WTC11 (cell line): ENCODE measurements at places on chromosomes 11 and 22. TPM values are rescaled to one million over a fixed set of nuclear protein-coding genes. Genes with fewer than 3 reads are reported as not detected.
A peak's percentile ranks its signal among the peaks of the same experiment; 100 is the strongest.

The JHY gene
- 1.1 to 1.6 TPM (median 1.4 TPM) in 3 replicates for total RNA-seq

The GAB4 gene
- total RNA-seq: 0.09 to 0.16 TPM in 2 of 3 replicates, not detected in the other

The PPFIA1 gene
- 62.2 to 75.1 TPM (median 64.1 TPM) in 3 replicates for total RNA-seq

The OR52D1 gene
- not detected in 3 replicates for total RNA-seq

The SUSD2 gene
- total RNA-seq: 0.85 to 1.1 TPM (median 0.94 TPM) in 3 replicates

The MRGPRE gene
- total RNA-seq: not detected in 3 replicates

DNA sequence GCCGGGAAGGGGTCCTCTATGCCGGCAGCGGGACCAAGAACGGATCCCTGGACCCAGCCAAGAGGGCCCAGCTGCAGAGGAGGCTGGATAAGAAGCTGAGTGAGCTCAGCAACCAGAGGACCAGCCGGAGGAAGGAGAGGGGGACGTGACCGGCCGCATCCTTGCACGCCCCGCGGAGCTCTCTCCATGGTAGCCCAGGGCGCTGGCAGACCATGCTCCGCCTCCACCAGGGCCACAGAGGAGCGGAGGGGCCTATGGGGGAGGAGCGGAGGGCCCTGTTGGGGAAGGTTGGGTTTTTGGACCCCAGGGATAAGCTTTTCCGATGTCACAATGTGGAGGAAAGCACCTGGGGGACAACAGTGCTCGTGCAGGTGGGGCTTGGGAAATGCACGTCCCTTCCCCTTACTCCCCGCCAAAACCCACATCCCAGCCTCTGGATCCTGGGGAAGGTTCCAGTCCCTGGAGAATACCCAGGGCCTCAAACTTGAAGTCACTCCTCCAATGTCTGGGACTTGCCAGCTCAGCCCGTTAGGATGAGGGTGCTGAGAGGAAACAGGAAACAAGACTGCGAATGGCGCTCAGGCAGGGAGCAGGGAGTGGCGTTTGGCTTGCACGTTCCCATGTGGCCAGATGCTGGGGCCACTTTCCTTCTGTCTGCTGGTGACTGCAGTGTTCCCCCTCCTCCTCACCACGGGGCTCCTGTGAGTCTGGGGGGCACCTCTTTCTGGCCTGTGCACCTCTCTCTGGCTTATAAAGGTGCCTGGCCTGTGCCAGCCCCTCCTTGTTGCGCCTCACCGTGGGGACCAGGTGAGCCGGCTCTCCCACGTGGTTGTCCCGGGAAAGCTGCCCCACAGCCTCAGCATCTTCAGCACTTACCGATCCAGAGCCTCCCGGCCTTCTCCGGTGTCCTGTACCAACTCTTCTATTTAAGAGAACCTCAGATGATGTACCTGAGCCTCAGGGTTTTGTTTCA lies 36.2 kb downstream of the IGHMBP2 start:
- DNase-seq: no peak

GRCh38 chr11:98771791-98772190 lies 249.0 kb upstream of the CNTN5 start:
- no peak for DNase-seq

DNA sequence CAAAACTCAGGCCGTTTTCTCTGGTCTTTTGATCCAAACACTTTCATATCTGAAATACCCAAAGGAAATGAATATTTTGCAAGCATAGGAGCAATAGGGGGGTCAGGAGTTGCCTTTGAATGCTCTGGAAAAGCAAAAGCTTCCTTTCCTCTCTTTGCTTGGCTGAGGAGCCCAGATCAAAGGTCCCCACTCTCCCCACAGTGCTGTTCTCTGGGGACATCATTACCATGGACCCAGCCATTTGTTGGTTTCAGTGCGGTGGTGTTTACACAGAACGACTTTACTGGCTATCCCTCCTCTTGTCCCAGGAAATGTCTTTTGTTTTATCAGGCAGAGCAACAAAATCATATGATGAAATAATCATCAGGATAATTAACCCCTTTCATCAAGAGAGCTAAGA lies 1089.1 kb downstream of the TBC1D22A start:
- no peak for DNase-seq

GRCh38 chr11:44029977-44030911 lies 17.5 kb upstream of the ACCSL start:
- peak; percentile 44 for DNase-seq

GRCh38 chr11:63896071-63896470 lies 20.9 kb downstream of the RCOR2 start:
- DNase-seq: no peak

DNA sequence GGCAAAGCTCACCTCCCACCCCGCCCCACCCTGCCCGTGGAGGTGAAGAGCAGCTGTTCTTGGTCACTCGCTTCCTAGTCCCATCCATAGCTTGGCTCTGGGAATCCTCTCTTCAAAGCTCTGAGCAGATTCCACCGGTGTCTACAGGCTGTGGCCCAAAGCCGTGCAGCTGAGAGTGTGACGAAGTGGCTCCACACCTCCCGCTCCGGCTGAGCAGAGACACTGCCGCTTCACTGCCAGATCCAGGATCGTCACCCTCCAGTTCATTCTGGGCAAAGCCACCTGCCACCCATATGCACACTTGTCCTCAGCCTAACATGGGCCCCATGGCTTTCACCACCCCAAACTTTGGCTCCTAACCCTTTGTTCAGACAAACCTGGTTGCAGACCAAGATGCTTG lies 532.9 kb upstream of the B3GAT1 start:
- no peak for DNase-seq

DNA sequence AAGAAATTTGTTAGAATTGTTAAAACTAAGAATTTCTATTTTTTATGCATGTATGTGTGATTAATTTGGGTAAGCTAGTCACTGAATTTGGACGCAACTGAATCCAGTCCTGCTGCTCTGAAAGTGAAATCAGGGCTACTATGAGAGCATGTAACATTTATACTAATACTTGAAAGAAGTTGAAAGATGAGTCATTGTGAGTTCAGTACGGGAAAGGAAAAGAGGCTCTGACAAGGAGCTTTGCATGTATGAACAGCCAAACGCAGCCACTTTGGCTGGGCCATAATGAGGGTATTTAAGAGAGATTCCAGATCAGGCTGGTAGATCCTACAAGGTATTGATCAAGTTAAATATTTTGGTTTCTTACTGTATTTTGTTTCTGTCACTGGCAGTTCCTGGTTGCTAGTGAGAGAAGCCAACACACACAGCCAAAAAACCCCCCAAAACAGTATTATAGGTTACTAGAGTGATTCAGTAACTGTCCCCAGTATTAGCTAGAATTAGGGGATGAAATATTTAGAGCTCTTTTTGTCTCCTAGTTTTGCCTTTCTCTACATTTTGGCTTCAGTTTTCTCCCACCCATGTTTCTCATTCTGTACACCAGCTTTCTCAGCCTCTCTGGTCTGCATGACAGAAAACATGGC lies 14.1 kb downstream of the AASDHPPT start:
- DNase-seq: no peak

DNA sequence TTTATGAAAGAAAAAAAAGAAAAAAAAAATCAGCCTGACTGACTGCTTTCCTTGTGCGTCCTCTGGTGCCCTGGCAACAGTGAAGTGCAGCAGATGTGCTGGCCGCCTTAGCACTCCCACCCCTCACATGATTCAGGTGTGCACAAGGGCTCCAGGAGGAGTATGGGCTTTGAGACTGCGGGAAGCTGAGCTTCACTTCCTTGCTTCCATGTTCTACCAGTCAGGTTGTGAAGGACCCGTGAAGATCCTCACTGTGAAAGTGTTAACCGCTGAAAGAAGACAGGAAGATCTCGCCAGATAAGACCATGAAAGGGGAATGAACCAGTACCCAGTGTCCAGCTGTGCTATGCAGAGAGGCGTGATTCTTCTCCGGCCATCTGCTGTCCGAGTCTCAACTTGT lies 48.2 kb downstream of the HIRA start:
- no peak for DNase-seq

DNA sequence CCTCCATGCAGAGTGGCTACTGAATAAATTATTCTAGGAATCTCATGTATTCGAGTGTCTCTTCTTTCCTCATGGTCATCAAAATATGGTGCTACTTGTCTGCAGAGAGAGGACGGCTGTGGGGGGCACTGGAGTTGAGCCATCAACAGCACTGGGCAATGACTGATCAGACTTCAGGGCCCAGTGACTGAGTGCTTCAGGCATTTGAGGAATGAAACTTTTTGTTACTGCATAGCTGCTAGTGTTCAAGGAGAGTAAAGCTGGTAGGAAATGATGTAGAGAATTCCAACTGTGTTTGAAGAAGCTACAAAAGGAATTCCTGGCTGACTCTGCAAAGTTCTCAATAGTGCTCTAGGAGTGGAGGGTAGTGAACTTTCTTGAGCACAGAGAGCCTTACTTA lies 277.7 kb downstream of the CADM1 start:
- DNase-seq: peak; percentile 51

DNA sequence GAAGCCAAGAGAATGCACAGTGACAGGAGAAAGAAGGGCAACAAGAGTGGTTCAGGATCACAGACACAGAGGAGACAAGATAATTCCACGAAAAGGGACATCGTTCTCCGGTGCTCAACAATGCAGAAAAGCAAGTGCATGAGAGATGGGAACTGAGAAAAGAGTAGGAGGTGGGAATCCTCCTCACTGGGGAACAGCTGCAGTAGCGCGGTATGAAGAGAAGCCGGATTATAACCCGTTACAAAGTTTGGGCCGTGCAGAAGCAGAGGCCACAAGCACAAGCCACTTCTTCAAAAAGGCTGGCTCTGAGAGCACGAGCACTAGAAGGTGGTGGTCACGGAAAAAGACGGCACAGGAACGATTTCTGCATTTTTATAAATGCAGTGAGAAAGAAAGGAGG lies 114.2 kb upstream of the BID start:
- no peak for DNase-seq

GRCh38 chr11:63919267-63920125 lies 2.5 kb upstream of the RCOR2 start:
- DNase-seq: peak; percentile 94
